ENCODE measurements at places on chromosomes 1 and 21.

DNA sequence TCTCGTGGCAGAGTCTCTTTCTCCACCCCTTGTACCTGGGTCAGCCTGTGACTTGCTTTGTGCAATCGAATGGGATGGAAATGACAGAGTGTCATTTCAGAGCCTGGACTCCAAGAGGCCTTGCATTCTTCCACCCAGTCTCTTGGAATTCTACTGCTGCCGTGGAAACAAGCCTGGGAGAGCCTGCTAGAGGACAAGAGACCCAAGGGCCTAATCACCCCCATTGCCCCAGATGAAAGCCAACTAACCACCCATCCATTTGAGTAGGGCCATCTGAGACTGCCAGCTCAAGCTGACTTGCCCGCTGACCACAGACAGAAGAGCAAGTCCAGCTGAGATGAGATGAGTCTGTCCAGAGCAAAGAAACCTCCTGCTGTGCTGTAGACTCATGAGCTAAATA, 201.6 kb downstream of the PTPRU start:
- no peak for DNase-seq

- no peak for DNase-seq
These were observed 169.8 kb upstream of the FOXD3 start for GRCh38 chr1:63152572-63152971.

DNA sequence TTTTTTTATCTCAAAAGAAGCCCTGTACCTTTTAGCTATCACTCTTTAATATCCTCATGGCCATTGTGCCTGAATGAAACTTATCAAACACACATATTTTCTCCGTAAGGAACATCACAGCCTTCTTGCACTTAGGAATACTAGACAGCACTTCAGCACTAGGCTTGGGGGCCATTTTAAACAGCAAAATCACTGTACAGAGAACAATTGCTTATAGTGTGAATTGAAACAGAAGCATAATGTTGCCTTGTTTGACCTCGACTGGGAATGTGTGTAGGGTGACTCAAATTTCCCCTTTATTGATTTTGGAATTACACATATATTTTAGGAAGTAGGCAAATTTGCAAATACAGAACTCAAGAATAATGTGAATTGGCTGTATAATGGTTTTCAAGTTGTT, 36.4 kb downstream of the KYAT3 start:
- no peak for DNase-seq

DNA sequence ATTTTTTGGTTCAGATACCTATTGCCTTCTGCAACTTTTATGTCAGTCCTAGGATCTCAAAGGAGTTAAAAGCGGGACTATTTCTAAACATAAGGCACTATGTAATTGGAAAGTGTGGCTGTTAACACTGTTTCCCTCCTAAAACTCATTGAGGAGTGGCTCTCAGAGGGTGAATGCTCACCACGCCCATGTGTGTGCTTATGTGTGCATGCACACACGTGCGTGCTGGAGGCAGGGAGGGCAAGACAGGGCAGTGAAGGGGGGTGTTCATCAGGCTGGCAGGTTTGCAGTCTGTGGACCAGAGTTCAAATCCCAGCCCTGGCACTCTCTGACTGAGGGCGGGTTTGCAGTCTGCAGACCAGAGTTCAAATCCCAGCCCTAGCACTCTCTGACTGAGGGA, 22.4 kb downstream of the KCNAB2 start:
- no peak for DNase-seq

DNA sequence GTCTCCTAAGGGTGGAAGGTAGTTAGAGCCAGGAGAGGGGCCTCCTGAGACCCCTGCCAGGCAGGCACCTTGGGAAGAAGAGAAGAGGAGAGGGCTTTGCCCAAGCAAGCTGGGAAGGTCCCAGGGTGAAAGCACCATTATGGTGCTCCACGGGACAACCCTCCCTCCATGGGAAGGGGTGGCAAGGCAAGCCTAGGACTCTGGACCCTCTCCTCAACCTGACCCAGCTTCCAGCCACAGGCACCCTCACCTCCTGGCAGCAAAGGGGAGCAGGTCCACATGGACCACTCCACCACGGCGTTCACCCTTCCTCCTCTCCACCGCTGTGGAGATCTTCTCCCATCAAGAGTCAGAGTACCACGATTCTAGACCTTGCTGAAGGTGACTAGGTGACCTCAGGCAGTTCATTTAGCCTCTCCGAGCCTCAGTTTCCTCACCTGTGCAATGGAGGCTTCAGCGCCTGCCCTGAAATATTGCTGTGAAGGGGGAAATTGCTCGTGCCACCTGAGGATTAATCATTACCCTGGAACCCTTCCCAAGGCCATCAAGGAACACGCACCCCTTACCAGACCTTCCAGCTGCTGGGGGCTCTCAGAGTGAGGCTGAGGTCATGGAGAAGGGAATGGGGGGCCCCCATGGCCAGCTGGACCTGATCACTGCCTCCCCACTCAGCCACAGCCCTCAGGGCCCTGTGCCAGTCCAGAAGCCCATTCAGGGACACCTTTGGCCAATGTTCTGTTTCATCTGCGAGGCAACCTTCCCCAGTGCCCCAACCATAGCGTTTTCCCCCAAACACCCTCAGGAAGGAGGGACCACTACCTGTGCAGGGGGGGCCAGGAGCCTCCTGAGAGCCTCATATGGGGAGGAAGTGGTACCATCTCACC, 1.6 kb downstream of the RAP1GAP start:
- DNase-seq, result no peak

- DNase-seq, result no peak
These were observed 19.0 kb downstream of the FBXO28 start for GRCh38 chr1:224132901-224133300.

DNA sequence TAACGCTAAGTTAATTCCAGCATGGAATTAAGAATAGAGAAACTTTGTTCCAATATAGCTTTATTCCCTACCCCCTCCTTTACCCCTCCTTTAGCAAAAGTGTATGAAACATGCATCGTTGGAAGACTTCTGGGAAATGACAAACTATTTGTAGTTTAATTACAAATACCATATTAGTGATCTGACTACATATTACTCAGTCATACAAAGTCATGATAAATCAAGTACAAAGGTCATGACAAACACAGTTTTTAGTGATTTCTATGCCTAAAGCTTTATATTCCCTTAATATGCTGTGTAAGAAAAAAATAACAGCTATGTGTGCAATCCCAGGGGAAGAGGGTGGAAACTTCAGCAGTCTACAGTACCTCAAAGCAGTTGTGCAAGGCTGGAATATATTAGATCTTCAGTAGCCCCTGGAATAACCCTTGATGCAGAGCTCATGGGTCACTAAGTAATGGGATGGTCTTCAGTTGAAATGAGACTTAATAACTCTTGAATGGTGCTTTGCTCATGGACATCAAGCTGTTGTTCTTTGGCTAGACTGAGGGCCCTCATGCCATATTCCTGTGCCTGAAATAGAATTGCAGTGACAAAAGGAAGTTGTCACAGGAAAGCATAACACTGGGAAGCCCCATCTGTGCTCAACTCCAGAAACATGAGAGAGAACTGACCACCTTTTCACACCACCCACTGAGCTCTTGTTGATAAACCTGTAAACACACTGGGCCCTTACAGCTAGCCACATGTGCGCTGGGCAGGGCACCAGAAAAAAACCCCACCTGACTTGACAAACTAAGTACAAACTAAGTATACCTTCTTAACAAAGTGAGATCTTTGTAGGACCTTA, 25.3 kb downstream of the ZMYND12 start:
- DNase-seq, result no peak

DNA sequence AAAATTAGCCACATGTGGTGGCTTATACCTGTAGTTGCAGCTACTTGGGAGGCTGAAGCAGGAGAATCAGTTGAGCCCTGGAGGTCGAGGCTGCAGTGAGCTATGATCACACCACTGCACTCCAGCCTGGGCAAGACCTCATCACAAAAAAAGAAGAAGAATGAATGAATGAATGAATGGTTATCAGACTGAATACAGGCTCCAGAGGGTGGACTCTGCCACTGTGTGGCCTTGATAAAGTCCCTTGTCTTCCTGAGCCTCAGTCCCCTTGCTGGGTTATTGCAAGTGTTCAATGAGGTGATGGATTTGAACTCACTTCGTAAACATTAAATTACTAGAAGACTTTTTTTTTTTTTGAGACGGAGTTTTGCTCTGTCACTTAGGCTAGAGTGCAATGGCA, 24.7 kb downstream of the SHISAL2A start:
- no peak for DNase-seq

GRCh38 chr1:187654635-187655034, 825.9 kb downstream of the PLA2G4A start:
- DNase-seq, result no peak

- peak; percentile 94 for DNase-seq
These were observed 226.7 kb upstream of the POU3F1 start for GRCh38 chr1:38273196-38273804.

GRCh38 chr1:184366997-184367396, 19.8 kb upstream of the C1orf21 start:
- no peak for DNase-seq

DNA sequence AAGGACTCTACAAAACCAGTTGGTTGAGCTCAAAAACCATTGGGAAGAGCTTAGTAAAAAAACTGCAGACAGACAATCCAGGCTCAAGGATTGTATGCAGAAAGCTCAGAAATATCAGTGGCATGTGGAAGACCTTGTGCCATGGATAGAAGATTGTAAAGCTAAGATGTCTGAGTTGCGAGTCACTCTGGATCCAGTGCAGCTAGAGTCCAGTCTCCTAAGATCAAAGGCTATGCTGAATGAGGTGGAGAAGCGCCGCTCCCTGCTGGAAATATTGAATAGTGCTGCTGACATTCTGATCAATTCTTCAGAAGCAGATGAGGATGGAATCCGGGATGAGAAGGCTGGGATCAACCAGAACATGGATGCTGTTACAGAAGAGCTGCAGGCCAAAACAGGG, 104.0 kb upstream of the BMP8A start:
- no peak for DNase-seq

DNA sequence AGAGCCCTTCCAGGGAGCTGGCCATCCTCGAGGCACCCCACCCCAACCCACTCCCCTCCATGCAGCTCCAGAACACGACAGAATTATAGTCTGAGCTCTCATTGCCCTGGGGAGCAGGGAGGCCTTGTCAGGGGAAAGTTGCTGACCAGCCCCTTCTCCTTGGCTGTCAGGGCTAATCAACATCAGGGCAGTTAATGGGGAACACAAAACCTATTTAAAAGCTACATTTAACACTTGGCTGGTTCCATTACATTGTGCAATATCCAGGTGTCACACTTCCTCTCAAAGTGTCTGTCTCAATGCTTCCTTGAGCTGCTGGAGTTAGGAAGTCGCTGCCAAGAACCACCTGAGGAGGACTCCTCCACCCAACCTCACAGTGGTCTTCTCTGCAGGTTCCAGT, 111.8 kb upstream of the GRIK3 start:
- DNase-seq, result no peak

GRCh38 chr1:89922911-89923310, 72.0 kb upstream of the ZNF326 start:
- DNase-seq, result no peak

DNA sequence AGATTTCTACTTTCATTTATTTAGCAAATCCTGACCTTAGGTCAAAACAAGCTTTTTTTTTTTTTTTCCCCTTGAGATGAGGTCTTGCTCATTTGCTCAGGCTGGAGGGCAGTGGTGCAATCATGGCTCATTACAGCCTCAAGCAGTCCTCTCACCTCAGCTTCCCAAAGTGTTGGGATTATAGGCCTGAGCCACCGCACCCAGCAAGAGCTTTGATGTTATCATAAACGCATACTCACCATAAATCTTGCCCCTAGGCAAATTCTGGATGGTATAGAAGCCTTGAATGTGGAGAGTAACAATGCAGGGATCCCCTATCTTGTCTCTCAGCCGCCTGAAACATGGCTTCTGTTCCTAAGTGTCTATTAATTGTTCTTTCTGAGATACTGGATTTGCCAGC, 24.8 kb upstream of the CLDN8 start:
- DNase-seq, result no peak

GRCh38 chr1:211829343-211830054, 1.1 kb downstream of the LPGAT1 start:
- DNase-seq, result no peak

- DNase-seq, result no peak
These were observed 127.3 kb downstream of the TM2D1 start for GRCh38 chr1:61597601-61598000.

GRCh38 chr1:156148216-156148615, 5.2 kb upstream of the SEMA4A start:
- DNase-seq, result no peak

- no peak for DNase-seq
These were observed 7.8 kb downstream of the ZNHIT6 start for GRCh38 chr1:85700422-85700821.

DNA sequence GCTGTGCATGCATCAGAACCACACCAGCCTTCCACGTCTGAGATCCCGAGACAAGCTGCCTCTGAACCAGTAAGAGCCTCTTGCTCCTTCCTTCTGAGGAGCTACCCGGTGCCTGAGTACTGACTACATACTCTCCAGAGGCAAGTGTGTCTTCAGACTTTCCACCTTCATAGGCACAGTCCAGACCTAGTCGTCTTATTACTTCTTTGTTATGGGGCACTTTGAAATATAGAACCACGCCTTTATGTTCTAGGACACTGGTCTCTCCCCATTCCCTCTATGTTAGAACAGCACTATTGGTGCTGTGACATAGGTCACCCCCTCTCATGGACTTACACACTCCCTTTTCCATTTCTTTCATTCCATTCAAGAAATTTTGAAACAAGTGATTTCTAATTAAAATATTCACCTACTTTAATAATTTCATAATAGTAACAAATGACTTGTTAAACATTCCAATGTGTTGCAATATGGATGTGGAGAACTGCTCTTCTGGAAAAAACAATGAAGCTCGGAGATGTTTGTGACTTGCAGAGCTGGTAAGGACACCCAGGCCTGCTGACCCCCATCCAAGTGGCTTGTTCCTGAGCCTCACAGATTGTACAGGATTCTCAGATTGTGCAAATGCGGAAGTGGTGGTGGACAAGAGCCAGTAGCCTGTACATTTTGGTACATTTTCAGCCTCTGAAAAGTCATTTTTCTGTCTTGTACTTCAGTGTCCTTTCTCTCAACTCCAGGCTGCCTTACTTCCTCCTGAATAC, 76.1 kb upstream of the SIPA1L2 start:
- no peak for DNase-seq

DNA sequence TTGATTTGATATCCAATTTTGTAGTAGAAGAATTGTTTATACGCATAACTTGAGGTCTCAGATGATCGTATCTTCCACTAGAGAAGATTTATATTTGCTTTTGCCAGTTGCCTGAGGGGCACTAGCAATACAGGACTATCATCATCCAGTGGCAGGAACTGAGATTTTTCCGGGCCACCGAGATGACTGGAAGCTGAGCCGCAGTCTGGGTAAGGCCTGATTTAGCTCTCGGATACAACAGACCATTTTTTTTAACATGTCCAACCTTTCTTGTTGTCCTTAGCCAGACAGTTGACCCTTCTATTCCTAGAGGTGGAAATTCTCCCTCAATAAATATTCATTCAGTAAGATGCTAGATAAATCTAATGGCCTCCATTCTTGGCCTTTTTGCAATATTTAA, 25.4 kb upstream of the GUCA2B start:
- DNase-seq, result no peak

DNA sequence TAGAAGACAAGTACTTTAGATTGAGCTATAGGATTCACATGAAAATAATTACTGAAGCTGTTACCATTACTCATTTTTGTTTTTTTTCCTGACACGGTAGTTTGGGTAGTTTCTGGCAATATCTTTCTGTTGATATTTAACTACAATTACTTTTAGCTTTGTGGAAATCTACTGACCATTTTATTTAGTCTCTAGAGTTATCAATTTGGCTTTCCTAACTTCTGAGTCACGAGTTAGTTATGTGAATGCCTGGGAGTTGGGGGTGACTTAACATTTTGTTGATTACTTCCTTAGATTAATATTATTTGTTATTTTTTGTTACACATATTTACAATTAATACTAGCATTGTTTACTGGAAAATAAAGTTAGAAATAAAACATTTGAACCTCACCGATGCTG, 160.6 kb downstream of the HMCN1 start:
- DNase-seq, result no peak
